Aorta (tissue), 5 donors: ENCODE measurements at places on chromosomes 1 and 21. TPM values are rescaled to one million over a fixed set of nuclear protein-coding genes. Genes with fewer than 3 reads are reported as not detected.

GRCh38 chr21:35548904-35549615 lies 500.0 kb upstream of the RUNX1 start:
- no peak for DNase-seq

GRCh38 chr1:10657088-10657847 lies 139.2 kb downstream of the CASZ1 start:
- no peak for DNase-seq

GRCh38 chr1:13951793-13952751 lies 252.1 kb downstream of the PRDM2 start:
- DNase-seq: no peak

- DNase-seq: no peak
Observed at GRCh38 chr1:151485685-151486255, 25.4 kb upstream of the CGN start.

GRCh38 chr1:17561561-17561985 lies 22.1 kb downstream of the ARHGEF10L start:
- DNase-seq: peak; percentile 90

DNA sequence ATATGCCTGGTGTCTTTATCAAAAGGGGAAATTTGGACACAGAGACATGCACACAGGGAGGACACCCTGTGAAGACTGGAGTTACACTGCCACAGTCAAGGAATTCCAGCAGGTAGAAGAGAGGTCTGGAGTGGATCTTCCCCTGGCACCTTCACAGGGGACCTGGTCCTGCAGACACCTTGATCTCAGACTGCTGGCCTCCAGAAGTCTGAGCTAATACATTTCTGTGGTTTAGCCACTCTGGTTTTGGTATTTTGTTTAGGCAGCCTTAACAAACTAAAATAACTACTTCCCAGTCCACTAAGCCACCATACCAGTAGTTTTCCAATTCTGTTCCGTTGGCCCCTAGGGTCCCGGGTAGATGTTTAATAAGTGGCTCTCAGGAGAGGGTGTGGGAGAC lies 164.7 kb downstream of the SETD4 start:
- DNase-seq: no peak

DNA sequence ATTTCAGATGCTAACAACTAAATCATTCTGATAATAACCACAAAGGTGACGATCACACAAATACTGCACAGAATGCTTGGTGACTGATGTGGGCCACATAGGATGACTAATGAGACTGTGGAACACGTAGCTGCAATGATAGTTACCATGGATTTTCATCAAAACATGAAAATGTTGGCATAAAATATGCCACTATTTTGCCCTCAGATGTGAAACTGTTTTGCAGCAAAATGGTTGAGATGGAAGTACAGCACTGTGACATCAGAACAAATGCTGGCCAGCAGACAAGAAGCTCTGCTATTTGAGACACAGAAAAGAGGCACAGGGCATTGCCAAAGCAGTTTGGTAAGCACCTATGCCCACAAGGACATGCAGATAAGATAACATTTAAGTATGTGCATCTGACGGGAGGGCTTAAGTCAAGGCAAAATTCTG lies 83.8 kb downstream of the NIBAN1 start:
- DNase-seq: no peak

DNA sequence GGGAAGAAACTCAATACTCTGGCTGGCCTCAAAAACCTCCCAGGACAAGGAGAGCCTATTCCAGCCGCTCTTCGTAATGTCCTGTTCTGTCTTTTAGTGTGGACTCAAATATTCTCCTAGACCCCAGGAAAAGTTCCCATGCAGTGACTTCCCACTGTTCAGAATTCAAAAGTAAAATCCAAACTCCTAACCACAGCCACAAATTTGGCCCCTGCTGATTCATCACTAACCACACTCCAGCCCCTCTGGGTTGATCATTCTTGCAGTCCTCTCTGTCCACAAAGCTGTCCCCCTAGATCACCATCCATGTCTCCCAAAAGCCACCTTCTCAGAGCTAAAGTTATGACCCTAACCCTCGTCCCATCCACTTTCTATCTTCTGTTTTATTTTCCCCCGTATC lies 5.1 kb downstream of the CTNNBIP1 start:
- no peak for DNase-seq

DNA sequence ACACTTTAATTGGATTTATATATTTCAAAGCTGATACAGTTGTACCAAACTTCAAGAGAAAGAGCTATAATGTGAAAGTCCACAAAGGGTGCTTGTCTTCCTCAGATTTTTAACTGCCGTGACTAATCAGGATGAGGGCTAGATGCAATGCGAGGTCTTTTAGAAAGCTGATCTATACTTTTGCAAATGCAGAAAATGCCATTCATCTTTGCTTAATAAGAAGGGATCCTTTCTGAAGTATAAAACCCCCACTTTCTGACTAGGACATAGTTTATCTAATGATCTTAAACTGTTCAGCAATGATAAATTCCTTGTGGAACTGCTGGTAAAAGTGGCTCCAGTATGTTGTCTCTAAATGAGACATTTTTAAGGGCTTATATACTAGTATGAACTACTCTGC lies 102.7 kb upstream of the NGF start:
- no peak for DNase-seq

- peak; percentile 31 for DNase-seq
Observed at GRCh38 chr21:45875416-45875760, 106.2 kb upstream of the COL6A1 start.

GRCh38 chr1:85125891-85126290 lies 74.9 kb downstream of the SYDE2 start:
- no peak for DNase-seq

DNA sequence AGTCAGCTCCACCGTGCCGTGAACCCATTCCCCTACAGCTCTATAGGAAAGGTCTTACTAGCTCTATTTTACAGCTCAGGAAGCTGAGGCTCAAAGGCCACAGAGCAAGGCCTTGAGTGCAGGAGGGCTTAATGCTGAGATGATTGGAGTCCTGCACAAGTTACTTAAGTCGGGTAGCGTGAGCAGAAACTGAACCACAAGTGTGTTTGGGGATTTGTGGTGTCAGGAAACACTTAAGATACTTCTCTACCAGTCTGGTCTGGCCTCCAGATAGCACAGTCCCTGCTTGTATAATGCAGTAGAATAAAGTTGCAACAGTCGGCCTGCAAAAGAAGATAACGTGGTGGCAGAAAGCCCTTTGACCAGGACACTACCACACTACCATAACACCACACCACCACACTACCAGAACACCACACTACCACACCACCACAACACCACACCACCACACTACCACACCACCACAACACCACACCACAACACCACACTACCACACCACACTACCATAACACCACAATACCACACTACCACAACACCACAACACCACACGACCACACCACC lies 118.1 kb downstream of the SPSB1 start:
- DNase-seq: no peak

DNA sequence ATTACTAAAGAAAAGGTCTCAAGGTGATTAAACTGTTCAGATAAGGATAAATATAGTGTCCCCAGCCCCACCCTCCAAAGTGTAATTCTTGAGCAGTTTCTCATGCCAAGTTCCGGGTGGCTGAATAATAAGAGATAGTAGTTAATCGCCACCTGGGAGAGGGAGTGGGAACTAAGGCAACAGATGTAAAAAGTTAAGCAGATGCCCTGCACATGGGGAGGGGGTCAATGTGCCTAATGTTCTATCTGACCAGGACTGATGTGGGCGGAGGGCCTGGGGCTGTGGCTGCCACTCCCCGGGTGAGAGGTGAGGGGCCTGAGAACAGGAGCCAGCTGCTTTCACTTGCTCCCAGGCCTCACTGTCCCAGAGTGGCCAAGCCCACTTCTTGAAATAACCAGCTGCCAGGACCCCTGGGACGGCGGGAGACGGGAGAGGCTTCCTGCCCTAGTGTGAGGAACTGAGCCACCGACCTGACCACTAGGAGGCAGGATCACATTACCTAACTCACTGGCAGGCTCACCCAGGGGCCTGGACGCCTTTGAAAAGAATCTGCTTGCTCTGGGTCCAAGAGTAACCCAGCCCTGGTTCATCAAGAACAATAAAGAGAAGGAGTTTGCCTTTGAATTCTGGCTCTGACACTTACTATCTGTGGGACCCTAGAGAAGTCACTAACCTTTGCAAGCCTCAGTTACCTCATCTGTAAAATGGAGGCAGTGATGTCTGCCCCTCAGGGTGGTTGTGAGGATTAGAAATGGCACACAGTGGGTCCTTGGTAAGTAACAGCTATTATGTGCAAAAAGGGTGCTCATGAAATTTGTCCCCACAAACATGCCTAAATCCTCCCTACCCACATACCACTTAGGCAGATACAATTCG lies 179.2 kb downstream of the ATG4C start:
- DNase-seq: no peak

DNA sequence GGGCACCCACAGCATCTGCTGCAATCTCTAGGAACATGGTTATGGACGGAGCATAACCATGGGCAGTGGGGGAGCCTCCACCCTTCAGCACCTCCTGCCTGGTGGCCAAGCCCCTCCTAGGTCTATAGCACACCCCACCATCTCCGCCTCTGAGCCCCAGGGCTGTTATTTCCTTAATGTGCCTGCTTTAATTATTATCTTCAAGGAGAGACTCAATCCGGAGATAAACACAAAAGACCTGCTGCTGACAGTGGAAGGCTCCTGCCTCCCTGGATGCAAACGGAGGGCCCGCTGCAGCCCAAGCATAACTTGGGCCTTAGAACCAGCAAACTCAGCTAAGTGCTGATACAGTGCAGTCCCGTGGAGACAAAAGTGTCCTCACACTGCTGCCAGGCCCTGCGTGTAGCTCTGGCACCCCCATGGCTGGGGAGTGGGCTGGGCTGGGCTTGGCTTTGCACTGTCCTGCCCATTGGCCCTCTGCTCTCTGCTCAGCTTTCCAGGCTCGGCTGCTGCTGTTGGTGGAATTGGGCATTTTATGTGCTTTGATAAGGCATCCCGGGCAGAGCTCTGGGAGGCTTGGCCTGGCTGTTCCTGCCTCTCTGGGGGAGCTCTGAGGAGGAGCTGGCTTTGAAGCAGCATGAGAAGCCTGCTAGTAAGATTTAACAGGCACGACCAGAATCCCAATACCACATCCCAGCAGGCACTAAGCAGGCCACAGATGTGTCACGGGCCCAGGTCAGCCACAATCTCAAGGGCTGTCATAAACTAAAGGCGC lies 620.2 kb downstream of the PTPRU start:
- DNase-seq: no peak

DNA sequence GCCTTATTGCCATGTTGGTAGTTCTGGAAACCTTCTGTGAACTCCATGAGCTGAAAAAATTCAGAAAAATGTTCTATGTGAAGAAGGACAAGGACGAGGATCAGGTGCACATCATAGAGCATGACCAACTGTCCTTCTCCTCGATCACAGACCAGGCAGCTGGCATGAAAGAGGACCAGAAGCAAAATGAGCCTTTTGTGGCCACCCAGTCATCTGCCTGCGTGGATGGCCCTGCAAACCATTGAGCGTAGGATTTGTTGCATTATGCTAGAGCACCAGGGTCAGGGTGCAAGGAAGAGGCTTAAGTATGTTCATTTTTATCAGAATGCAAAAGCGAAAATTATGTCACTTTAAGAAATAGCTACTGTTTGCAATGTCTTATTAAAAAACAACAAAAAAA lies 57.4 kb downstream of the KCNK1 start:
- no peak for DNase-seq

DNA sequence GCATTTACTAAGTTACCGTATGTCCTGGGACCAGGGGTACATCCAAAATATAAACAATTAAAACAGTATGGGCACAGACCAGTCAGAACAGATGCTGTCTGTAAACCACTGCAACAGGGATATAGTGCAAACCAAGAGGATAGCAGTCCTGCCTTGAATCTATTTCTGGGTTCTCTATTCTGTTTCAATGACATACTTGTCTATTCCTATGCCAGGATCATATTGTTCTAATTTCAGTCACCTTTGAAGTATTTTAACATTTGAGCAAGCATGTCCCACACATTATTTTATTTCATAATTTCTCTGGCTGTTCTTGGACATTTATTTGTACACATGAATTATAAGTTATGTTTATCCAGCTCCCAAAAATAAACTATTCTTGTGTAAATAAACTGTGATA lies 28.2 kb upstream of the SYDE2 start:
- DNase-seq: no peak

Gene LMNA
- 1,067 TPM for total RNA-seq

Gene LCE1F
- not detected for total RNA-seq

Gene NEK2
- not detected for total RNA-seq

Gene SPATA45
- 0.78 TPM for total RNA-seq

Gene EXO1
- total RNA-seq: 1.5 TPM

Gene PCNX2
- 27.2 TPM for total RNA-seq

Gene FAM163A
- total RNA-seq: not detected

Gene PTPN14
- total RNA-seq: 50.5 TPM

Gene SELENBP1
- 66.3 TPM for total RNA-seq

Gene WDR64
- total RNA-seq: not detected

Gene AHCYL1
- 69.0 TPM for total RNA-seq

Gene BARHL2
- not detected for total RNA-seq

Gene USH2A
- not detected for total RNA-seq

Gene ST6GALNAC5
- total RNA-seq: 11.7 TPM

Gene LAMC2
- 0.90 TPM for total RNA-seq

Gene KCNT2
- 18.8 TPM for total RNA-seq
